ENCODE measurements at places on chromosomes 6 and 20.

DNA sequence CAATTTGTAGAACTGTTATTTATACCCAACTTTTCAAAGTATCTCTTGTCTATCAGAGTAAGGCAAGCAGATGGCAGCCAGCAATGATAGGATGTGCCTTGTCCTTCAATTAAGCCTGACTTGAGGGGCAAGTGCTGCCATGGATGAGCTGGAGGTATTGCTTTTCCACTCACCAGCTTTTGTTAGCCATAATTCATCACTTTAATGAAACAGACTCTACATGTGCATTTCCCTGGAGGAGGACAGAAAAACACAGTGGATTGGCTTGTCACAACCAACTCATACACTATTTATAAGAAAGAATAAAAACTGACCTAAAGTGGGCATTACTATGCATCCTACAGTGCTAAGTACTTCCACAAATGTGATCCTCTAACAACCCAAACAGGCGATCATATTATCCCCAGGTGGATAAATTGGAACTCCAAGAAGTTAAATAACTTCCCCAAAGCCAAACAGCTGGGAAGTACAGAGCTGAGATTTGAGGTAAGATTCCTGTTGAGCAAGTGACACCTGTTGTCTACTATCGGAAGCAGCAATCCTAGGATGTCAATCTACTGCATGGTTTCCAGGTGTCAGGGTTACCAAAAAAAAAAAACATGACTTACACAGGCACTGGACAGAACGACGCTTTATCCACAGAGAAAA lies 73.9 kb upstream of the NRSN1 start:
- ATAC-seq, result no peak

- no peak for ATAC-seq
Observed at GRCh38 chr6:112109262-112109661, 21.9 kb downstream of the FAM229B start.

DNA sequence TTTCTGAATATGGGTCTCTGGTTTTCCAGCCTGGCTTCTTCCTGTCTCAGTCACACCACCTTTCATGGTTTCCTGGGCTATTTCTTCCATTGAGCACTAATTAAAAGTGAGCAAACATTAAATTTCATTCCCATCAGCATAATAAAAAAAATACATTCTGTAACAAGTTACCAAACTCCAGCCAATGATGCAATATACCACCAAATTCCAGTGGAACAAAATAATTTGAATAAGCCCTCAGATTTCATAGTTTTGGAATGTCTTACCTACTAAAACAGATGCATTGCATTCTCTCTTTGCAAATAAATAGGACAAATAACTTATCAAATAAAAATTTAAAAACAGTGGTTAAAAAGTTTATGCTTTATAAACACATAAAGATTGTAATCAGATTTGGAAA lies 97.8 kb upstream of the PRDM1 start:
- ATAC-seq, result no peak

DNA sequence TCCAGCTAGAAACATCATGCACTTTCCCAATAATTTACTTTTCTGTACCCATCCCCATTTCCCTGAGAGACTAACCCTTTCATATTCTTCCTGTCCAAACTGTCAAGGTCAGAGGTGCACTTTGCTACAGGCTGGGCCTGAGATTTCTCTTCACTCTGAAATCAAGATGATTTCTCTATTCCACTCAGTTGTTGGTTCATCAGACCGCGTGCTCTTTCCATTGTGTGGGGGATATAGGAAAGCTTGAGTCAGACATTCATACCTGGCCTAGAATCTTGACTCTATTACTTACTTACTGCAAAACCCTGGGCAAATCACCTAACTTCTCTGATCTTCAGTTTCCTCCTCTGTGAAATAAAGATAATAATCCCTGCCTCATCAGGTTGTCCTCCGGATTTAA lies 4.7 kb upstream of the ZDHHC14 start:
- ATAC-seq, result no peak

DNA sequence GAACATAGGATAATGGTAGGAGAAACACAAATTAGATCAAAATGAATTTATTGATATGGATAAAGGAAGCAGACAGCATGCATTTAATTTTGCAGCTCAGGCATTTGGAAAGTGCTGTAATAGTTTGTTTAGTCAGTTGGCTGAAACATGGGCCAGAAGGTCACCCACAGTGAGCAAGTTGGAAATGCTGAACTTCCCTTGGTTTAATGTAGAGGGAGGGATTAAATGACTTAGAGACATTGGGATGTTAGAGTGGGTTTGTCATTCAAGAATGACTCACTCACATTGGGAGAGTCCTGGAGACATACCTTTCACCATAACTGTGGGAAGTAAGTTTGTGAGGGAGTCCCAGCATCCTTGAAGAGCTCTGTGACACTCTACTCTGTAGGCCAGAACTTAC lies 231.5 kb upstream of the PLCB4 start:
- ATAC-seq, result no peak

GRCh38 chr6:167244991-167245390 lies 46.1 kb upstream of the UNC93A start:
- ATAC-seq, result no peak

- no peak for ATAC-seq
Observed at GRCh38 chr20:4449957-4450715, 271.6 kb upstream of the PRND start.

DNA sequence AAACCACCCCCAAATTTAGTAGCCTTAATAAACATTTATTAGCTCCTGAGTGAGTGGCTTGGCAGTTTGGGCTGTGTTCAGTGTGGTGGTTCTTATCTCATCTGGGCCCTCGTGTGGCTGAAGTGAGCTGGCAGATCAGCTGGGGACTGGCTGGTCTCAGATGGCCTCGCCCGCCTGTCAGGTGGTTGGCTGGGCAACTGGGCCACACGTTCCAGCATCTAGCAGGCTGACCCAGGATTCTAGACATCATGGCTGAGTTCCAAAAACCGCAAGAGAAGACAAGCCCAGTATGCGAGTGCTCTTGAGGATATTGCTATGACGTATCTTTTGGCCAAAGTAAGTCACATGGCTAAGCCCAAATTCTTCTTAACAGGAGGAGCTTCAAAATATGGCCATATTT lies 28.9 kb downstream of the EIF2S2 start:
- no peak for ATAC-seq
